Adipose tissue (tissue), 3 donors: ENCODE measurements at places on chromosomes 6 and 20. TPM values are rescaled to one million over a fixed set of nuclear protein-coding genes. Genes with fewer than 3 reads are reported as not detected.

Gene ANGPT4
- 4.2 TPM for polyA plus RNA-seq

Gene FOXQ1
- 0.34 TPM for polyA plus RNA-seq

Gene FKBP1A
- 542 TPM for polyA plus RNA-seq

Gene ADGRG6
- polyA plus RNA-seq, result 1.3 TPM

Gene LY6G6C
- not detected for polyA plus RNA-seq

Gene CFB
- 49.8 TPM for polyA plus RNA-seq

Gene GUCA1A
- polyA plus RNA-seq, result 0.22 TPM

Gene TSPO2
- not detected for polyA plus RNA-seq
